SK-MEL-5 (cell line): ENCODE measurements at places on chromosomes 2 and 18.

DNA sequence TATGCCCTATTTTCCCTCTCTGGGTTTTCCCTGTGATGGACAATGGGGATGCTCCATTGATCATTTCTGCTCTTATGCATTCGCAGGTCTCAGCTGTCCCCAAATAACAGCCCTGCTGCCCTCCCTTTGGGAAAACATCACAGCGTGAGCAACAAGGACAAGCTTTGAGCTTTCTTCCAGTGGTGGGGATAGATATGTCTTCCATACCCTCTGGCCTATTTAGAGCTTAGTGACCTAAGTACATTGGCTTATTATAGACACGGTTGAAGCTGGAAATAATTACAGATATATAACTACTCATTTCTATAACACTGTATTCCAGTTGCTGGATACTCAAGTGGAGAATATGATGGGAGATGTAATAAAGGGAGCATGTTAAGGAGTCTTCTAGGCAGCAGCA lies 304.3 kb upstream of the MGAT5 start:
- no peak for DNase-seq

DNA sequence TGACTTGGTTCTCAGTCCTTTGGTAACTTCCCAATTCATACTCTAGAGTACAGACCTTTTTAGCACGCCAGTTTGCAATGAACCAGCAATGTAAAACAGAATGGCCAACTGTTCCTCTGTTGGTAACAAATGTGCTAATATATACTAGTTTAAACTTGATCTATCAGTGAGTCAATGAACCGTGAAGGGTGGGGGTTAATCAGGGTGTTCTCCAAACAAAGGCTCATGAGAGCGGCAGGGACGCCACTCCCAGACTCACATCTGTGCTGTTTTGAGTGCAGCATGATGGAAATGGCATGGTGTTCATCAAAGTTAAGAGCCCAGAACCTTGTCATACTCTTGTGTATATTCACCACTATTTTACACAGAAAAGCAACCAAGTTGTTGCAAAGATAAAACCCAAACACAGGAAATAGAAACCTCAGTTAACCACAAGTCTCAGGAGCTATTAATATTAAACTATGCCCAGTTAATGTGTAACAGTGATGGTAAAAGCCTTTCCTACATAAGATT lies 70.3 kb downstream of the CERKL start:
- no peak for DNase-seq

DNA sequence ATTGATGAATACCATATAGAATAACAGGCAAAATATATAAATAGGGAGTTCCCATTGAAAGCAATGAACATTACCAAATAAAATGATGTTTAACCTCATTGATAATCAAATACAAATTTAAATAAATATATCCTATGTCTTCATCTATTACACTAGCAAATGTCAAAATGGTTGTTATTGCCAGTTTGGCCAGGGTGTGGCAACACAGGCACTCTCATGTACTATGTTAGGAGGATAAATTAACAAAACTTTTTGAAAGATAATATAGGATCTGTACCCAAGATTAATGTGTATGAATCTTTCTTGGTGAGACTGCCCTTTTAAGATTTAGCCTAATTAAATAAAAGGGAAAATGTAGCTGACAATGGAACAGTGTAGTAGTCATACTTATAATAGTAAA lies 659.3 kb downstream of the ERBB4 start:
- DNase-seq, result peak; percentile 20

GRCh38 chr2:42047488-42048298 lies at the start of gene PKDCC:
Gene PKDCC, plus strand, starts transcription at chr2:42048021. Its CDS starts 179 bp downstream, at chr2:42048200.
- DNase-seq, result peak; percentile 85

GRCh38 chr2:234468503-234468902 lies 28.4 kb downstream of the ARL4C start:
- no peak for DNase-seq

DNA sequence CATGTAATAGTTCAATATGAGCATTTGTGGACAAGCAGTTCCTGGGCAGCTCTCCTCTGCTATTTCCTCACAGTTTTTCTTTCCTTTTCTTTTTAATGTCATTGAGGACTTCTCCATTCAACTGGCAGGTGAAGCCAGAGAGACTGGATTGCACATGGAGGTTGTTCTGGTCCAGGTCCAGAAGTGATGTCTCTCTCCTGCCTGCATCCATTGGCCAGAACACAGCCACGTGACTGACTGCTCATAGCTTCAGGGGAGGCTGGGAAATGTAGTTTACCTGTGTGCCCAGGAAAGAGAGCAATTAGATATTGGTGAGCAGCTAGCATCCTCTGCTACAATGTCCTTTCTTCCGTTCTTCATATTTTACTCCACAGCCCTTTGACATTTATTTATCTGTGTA lies 20.2 kb upstream of the ADAM23 start:
- peak; percentile 45 for DNase-seq

- DNase-seq, result no peak
Observed at GRCh38 chr2:204950695-204951346, 405.5 kb downstream of the PARD3B start.

DNA sequence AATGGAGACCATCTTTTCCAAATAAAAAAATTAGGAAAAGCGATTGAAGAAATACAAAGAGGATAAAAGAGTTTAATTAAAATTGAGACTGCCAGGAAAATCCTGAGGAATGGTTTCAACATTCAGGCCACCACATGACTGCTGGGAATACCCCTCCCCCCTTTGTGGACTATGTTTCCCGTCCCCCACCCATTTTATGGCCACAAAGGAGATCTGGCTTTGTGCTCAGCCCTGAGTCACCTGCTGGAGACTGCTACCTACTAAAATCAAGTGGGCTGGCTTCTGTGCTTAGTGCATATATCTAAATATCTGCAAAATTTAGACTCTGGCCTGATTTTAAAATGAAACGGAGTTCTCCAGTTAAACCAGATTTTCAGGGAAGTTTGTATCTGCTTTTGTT lies 10.1 kb downstream of the RND3 start:
- DNase-seq, result no peak

GRCh38 chr2:233289648-233290047 lies 18.0 kb upstream of the SAG start:
- peak; percentile 80 for DNase-seq

DNA sequence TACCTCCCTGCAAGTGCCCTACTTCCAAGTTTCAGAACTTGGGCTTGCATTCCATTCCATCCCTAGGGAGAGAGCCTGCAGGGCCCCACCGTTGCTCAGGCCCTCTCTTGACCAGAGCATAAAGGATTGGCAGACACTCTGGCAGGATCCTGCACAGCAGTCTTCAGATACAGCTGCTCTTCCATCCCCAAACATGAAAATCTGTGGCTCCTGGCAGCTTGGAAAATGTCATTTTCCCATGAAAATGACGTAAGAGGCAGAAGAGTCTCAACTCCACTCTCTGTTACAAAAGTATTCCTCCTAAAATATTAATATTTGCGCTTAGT lies 162.6 kb downstream of the GFPT1 start:
- no peak for DNase-seq

GRCh38 chr18:23453680-23454058 lies 582 bp downstream of the RIOK3 start:
- no peak for DNase-seq

DNA sequence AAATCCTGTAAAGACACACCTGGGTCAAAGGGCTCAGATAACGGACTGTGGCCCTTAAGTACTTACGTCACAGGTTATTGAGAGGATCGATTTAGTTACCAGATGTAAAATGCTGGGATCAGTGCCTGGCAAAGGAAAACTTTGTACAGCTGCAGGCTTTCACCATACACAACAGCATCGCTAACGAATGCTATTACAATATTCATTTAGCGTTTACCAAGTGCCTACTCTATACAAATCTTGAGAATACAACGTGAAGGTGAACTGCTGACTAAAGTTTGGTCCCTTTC lies 619 bp upstream of the MSH6 start:
- no peak for DNase-seq

DNA sequence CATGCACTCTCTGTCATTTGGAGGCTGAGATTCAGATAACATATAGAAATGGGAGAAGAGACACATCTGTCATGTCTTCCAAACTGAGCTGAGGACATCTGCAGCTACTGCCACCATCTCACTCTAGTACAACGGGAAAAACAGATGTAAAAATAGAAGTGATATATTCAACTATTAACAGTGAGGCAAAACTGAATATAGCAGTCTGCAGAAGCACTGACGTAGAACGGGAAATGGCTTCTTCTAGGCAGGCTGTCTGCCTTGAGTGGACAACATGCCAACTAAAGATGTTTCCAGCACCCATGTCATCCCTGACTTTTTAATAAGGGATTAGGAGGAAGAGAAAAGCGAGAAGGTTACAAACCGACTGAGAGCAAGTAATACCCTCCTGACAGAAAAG lies 51.6 kb downstream of the MRPL33 start:
- DNase-seq, result no peak

DNA sequence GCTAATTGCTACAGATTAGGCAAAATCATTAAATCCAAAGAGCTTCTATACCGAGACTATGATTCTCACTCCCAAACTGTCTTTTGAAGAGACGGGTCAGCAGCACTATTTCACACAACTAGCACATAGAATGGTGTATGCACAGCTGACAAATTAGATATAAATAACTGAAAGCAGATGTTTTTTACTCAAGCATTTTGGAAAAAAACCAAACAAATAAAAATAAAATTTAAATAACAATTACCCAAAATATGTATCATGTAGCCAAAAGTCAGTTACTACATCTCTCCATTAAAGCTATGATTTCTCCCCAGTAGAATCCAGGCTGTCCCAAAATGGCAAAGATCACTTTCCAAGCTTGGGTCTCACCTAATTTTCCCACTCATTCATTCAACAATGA lies 107.9 kb downstream of the TMEM163 start:
- no peak for DNase-seq

GRCh38 chr2:179995741-179996515 lies 11.2 kb downstream of the CWC22 start:
- no peak for DNase-seq

DNA sequence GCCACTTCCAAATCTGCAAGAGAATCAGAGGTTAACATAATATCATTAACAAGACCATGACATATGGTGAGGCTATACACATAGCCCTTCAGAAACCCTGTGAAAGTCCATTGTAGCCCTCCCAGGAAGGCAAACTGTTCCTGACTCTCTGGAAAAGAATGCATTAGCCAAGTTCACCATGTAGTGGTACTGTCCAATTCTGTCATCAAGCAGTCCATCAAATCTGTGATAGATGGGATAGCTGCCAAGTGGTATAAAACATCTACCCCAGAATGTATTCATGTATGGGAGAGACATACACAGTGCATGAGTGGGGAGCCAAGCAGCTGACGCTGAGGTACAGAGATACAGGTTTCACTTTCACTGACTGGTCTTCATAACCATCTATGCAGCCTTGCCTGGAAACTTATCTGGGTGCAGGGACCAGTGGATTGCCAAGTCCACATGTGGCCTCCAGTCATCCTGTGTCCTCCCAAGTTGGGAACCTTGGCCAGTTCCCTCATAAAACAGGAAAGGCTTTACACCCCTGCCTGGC lies 281.1 kb downstream of the MBD2 start:
- no peak for DNase-seq

GRCh38 chr2:38613126-38613848 lies 10.6 kb upstream of the HNRNPLL start:
- no peak for DNase-seq

DNA sequence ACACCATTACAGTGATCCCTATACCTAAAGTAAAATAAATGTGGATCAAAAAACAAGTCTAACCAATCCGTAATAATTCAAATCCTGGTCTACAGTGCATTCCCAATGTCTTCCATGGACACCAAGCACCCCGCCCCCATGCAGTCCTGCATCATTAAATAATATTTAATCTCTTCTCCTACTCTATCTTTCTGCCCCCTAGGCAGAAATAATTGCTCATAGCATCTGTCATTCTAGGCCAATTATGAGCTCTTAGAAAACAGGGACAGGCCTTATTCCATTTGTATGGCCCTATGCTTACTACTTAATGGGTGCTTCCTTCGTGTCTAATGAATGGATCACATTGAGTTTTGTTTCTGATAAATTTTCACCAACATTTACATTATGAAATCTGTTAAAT lies 66.4 kb downstream of the PAX3 start:
- no peak for DNase-seq

DNA sequence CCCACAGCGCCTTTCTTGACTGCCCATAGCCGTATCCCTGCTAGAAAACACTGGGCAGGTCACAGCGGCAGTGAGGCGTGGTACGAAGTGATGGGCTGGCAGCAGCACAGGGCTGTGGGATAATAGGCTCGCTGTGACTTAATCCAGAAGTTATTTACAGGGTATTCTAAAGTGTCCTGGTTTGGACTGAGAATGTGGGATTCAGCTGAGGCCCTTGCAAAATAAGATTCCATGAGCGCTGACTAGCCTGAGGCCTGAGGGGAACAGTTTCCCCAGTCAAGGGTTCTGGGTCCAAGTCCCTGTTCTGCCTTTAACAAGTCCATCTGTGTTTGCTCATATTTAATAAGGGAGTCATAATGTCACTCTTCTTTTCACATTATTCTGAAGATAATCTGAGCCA lies 34.6 kb downstream of the SETBP1 start:
- DNase-seq, result no peak

DNA sequence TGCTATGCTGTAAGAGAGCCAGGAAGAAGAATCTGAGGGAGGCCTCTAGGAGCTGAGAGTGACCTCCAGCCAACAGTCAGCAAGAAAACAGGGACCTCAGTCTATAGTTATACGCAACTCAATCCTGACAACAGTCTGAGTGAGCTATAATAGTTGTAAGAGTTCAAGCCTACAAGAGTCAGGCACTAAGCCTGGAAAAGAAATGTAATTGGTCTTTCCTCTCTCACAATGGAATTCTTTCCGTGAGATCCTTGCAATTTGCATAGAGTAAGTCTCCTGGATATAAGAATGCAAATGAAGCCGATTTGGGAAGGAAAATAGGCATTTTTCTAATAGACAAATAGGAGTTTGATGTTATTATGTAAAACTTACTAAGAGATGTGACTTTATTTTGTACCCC lies 1332.6 kb upstream of the CELF4 start:
- no peak for DNase-seq

- DNase-seq, result peak; percentile 54
Observed at GRCh38 chr2:3730646-3731045, 27.3 kb downstream of the DCDC2C start.

DNA sequence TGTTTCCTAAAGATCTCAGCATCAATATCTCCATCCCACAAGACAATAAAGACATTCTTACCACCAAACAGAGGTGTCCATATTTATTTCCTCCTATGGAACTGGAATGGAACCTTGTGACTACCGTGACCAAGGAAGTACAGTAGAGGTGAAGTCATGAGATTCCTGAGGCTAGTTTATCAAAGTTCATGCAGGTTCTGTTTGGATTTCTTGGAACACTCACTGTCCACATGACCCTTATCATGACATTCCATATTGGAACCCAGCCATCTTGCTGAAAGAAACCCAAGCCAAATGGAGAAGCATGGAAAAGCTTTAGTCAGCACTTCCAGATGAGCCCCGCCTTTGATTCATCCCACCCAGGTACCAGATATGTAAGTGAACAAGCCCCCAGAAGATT lies 516.0 kb upstream of the POU3F3 start:
- DNase-seq, result no peak

- no peak for DNase-seq
Observed at GRCh38 chr2:181787310-181788048, 104.1 kb upstream of the ITPRID2 start.
